Inflammatory macrophage (primary cell): ENCODE measurements at places on chromosomes 5 and 9.
A peak's percentile ranks its signal among the peaks of the same experiment; 100 is the strongest.

- no peak for DNase-seq
These were observed 258.4 kb upstream of the DAPK1 start for GRCh38 chr9:87239312-87239711.

DNA sequence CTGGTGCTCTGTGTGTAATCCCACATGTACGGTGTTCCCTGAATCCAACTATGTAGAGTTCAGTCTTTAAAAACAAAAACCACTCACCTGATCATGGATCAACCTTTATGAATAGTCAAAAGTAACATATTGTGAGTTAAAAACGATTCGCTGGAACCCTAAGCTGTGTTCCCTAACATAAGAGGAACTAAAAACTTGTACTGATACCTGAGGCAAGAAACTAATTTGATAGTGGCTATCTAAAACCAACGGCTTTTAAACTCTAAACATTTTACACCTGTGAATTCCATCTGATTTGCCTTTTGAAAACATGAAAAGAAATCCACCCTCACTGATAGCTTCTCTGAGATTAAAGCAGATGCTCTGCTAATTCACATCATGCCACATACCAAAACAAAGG lies 101.5 kb downstream of the DEPDC1B start:
- DNase-seq = no peak

DNA sequence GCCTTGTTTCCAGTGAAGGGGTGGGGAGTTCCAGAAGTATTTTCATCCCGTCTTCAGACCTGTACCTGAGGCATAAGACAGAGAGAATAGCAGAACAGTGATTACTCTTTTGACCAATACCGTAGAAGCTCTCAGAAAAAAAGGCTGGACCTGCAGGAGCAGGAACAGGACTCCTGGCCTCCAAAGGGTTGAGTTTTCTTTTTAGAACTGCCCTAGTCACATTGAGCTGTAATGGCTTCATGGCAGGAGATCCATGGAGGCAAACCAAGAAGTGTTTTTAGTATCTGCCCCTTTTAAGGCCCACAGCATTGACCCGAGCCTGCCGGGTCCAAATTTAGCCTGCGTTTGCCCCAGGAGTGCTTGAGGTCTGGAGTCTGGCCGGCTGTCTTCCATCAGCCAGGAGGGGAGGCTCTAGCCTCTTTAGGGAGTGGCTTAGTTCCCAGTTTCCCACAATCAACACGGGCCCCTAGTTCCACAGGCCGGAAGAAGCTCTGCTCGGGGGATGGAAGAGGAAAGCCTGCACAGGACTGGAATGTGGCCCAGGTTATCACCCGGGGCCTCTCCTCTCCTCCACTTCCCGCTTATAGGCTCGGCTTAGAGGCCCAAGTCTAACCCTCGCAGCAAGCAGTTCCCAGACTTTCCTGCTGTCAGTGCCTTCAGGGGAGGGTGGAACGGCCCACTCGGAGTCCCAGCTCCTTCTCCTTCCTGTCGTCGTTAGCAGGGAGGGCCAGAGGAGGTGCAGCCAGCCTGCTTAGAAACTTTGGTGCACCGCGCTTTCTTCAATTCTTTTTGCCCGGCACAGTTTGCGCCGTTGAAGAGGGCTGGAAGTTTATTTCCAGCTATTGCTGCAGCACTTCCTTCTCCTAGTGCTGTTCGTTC lies 80.7 kb downstream of the C9orf152 start:
- DNase-seq = no peak

DNA sequence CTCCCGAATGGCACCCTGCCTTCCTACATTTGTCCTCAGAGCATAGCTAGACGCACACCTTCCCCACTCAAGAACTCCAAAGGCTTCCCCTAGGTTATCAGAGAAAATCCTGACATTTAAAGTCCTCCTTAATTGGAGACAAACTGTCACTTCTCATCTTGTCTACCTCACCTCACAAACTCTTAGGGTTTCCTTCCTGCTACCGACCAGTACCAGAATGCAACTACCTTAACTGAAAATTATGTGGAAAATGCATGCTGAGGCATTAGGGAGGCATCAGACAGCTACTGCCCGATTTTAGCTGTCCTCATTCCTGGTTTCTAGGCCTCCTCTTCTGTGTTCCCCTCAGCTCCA lies 17.9 kb upstream of the TNIP1 start:
- no peak for DNase-seq

- no peak for DNase-seq
These were observed 129.0 kb downstream of the APBA1 start for GRCh38 chr9:69542942-69543704.

- peak; percentile 53 for DNase-seq
These were observed 42.9 kb upstream of the SUB1 start for GRCh38 chr5:32542216-32543059.

- no peak for DNase-seq
These were observed 484.9 kb downstream of the PTPRD start for GRCh38 chr9:10127867-10128266.

DNA sequence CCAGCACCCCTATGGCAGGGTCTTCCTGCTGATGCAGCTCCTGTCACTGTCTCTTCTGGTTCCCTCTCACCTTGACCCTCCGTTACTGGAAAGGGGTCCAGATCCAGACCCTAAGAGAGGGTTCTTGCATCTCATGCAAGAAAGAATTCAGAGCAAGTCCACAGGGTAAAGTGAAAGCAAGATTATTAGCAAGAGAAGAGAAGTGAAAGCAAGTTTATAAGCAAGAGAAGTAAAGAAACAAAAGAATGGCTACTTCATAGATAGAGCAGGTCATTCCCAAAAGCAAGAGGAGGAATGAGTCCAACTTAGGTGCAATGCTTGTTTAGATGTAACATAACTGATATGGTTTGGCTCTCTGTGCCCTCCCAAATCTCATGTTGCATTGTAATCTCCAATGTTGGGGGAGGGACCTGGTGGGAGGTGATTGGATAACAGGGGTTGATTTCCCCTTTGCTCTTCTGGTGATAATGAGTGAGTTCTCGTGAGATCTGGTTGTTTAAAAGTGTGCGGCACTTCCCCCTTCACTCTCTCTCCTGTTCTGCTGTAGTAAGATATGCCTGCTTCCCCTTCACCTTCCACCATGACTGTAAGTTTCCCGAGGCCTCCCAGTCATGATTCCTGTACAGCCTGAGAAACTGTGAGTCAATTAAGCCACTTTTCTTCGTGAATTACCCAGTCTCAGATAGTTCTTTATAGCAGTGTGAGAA lies 183.3 kb downstream of the MED10 start:
- DNase-seq = no peak

GRCh38 chr5:179254638-179255271 lies 90.5 kb downstream of the ADAMTS2 start:
- no peak for DNase-seq

DNA sequence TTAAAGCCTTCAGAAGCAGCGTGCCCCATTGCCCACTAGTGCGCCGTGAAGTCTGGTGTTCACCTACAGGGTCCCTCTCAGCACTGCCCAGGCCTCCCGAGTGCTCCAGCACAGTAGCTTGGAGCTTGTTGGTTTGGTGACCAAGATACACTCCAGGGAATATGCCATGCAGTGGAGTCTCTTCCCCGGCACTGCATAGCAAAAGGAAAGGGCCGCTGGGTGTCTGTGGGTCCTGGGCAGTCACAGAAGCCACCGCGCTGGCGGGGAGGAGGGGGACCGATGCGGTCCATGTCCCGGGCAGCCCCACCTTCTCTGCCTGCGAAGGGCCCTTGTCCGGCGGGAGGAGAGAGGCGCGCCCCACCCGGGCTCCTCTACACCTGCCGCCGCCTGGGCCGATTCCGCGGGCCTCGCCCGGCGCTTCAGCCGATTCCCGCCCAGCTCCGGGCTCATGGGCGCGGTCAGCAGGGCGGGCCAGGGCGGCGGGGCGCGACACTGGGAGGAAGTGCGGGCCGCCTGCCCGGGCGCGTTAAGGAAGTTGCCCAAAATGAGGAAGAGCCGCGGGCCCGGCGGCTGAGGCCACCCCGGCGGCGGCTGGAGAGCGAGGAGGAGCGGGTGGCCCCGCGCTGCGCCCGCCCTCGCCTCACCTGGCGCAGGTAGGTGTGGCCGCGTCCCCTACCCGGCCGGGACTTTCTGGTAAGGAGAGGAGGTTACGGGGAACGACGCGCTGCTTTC lies at the start of gene SYK:
Gene SYK, plus strand, starts transcription at position 579 of the 732 bp plus-strand sequence. CDS start 42,080 bp downstream, outside the sequence.
- DNase-seq = peak; percentile 90

DNA sequence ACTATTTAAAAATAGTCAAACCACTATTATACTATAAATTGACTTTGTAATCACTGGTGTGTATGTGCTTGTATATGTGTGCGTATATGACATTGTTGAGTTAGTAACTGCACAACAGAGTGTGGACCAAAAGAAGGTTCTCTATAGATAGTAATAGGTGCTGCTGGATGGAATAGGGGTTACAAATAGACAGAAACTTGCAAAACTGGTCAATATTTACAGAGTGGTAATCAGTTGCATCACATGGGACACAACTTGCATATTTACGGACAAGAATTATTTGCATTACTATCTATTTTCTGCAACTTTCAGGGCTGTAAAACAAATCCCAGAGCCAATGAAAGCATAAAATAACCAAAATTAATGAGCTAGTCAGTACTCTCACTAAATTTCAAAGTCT lies 42.4 kb downstream of the TNFSF8 start:
- no peak for DNase-seq

GRCh38 chr9:125431741-125432271 lies 170.2 kb downstream of the GAPVD1 start:
- DNase-seq = no peak

DNA sequence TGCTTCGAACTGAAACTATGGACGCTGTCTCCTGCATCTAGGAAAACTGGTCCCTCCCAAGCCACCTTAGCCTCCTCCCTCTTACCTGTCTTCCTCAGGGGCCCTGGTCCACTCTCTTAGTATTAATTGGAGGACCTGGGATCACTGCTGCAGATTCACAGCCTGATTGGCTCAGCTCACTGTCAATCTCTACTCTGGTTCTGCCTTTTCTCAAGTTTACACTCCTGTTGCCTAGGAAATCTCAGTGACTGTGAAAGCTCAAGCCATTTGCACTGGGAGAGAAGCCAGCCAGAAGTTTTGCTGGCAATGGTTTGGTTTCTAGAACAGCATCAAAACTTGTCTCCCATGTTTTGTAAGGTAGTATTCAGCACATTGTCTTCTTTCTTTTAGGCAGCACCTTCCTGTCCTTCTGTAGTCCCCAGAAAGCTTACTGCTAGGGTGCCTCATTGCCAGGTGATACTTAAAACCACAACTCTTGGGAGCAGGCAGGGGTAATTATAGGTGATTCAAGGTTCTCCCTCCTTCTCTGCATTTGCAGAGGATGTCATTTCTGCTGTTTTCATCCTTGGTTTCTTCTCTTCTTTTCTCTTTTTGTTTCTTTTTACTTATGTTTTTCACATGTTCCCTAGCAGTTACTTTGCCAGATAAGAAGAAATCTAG lies at the start of gene CAPSL:
Gene CAPSL, minus strand, starts transcription at position 55 of the 660 bp plus-strand sequence. CDS start 17,502 bp downstream, outside the sequence.
- peak; percentile 32 for DNase-seq

GRCh38 chr5:174793684-174794328 lies 69.4 kb downstream of the MSX2 start:
- DNase-seq = peak; percentile 52

GRCh38 chr5:136006761-136007251 lies 22.0 kb upstream of the TGFBI start:
- DNase-seq = no peak

DNA sequence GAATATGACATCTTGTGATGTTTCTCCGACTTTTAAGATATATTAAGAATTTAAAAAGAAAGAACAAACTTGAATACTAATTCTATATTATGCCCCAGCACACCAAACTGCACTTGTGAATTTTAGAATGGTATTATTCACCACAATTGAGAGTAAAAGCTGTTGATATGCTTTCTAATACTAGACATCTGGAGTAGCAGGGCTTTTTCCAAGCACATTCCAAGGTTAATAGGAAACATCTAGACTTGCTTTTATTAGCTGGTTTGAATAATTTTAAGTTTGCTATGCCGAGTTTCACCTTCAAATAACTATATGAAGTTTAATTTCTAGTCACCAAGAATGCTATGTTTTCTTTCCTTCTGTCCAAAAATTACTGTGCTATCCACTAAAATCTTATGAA lies 13.5 kb downstream of the NREP start:
- no peak for DNase-seq

- DNase-seq = no peak
These were observed 265.2 kb downstream of the DMAC1 start for GRCh38 chr9:7534211-7534935.

GRCh38 chr9:70485273-70485858 lies 70.9 kb upstream of the KLF9 start:
- peak; percentile 39 for DNase-seq

DNA sequence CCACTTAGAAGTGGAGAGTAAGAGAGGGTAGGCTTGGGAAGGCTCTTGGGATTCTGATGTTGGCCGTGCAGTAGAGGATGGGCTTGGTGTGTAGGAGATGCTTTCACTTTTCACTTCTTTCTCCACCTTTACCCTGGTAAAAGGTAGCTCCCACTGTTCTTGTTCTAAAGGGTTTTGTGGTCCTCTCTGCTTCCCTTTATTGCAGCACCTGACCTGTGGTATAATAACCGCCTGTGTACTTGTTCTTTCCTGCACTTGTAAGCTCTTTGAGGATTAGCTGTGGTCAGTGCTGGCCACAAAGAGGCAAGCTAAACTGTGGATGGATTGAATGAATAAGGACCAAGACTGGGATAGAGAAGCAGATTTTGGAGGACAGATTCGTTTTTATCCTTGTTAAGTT lies 25.2 kb downstream of the KDM4C start:
- no peak for DNase-seq

GRCh38 chr9:94867842-94868312 lies 141.4 kb downstream of the AOPEP start:
- DNase-seq = no peak
